Adipocyte (in vitro differentiated cells): ENCODE measurements at places on chromosomes 2 and 18.

- DNase-seq = no peak
Measured at GRCh38 chr2:174775571-174775980, 11.3 kb upstream of the CHRNA1 start.

DNA sequence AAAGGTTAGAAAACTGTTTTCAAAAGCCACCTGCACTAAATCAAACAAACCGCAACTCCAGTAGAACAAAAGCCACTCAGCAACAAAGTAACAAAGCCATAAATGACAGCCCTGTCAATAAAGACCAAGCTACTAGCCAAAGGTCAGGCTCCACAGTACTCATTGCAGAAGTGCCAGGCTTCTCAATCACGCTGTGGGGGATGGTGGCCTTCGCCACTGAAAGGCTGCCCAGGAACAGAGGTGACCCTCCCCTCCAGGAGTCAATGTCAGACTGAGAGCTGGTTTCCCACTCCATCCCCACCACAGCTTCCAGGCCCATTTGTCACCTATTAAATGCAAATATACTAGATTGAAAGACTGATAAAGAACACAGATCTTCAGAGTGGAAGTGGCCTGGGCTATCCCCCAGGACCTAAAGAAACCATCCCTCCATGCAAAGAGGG is 5.9 kb downstream of the ATP8B1 start:
- DNase-seq = no peak

GRCh38 chr2:37154785-37155184 is 2.0 kb downstream of the EIF2AK2 start:
- no peak for DNase-seq

DNA sequence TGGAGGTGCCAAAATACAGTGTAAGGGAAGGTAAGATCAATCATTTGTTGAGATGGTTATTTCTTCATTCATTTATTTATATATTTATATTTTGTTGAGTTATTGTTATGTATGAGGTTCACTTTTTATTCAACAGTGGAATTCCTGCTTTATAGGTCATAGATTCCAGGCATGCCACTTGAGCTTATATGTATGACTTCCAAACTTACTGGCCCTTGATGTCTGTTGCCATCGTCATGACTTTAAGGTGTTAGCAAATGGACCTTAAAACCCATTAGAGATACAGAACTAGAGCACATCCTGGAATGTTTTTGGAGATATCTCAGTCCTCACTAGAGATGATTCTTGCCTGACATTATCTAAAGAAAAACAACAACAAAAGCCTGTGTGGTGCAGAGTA is 25.9 kb downstream of the CCDC85A start:
- DNase-seq = no peak

DNA sequence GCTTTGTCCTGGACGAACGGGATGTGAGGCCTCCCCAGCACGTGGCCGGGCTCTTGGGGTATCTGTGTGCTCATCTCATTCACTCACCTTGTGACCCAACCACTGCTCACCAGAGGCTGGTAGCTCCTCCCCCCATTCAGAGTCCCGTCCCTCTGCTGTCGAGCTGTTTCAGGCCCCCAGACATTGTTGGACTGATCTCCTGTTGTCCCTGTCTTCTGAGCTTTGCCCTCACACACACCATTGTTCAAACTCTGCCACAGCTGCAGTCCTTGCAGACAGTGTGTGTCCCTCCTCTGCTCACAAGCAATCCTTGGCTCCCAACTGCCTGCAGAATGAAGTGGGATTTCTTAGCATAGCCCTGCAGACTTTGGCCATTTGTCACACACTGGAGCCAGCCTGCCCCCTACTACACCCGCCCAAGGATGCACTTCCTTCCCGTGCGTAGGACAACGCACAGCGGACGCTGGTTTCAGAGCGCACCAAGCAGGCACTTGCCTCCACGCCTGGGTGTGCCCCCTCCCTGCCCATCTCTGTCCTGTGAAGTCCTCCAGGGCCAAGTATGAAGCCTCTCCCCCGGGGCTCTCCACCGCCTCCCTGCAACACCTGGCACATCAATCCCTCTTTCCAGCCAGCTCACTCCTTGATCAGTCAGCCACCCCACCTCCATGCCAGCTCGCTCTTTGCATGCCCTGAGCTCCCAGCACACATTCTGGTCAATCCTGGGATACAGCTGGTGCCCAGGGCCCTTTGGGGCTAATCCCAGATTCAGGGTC is 16.5 kb upstream of the PRLH start:
- DNase-seq = no peak

GRCh38 chr2:225472161-225472560 is 72.7 kb downstream of the NYAP2 start:
- DNase-seq = peak; percentile 7

GRCh38 chr2:1757567-1757966 is 13.3 kb upstream of the PXDN start:
- no peak for DNase-seq

DNA sequence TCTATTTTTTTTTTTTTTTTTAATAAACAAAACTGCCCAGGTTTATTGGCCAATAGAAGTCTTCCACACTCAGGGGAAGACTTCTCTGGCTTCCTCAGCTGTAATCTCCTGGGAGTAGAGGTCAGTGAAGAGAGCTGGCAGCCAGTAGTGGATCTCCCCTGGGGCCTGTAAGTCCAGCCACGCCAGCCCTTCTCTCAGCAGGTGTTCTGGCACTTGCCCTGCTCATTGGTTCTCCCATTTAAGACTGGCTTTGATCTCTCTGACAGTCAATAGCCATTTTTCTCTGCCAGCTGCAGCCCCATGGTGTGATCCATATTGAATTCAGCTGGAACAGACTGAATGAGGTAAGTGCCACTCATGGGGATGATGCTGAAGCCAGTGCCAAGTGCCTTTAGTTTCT is 170.6 kb upstream of the SPHKAP start:
- DNase-seq = no peak

DNA sequence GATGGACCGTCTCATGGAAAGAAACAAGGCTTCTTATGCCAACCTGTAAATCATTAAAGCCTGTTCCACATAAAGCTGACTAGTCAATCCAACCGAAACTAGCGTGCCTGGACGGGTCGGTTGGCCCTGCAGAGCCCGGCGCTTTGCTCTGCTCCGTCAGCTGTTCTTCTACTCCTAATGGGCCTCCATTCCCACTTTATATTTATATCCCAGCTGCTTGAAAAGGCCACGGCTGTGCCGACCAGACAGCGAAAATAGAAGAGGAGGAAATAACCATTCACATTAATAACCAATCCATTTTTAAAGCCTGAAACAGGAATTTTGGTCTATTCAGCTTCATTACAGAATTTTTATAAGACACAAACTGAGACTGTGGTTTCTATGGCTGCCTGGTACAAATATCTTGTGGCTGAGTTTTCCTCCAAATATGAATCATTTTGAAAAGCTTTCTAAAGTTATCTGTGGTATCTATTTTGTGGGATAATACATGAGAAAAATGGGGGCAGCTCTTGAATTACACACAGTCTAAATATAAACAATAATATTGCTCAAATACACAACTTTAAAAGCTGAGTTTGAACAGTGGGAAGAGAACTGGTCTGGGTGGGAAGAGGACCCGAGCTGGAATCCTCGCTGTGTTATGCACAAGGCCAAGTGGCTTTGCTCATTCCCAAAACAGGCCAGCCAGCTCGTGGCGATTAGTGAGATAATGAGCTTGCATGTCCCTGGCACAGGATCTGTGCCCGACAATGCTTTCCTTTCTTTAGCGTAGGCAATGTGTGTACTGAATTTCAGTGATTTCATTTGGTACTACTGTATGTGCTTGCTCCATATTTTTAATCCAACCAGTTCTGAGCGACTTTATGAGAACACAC is 10.5 kb upstream of the FAM124B start:
- DNase-seq = peak; percentile 71

DNA sequence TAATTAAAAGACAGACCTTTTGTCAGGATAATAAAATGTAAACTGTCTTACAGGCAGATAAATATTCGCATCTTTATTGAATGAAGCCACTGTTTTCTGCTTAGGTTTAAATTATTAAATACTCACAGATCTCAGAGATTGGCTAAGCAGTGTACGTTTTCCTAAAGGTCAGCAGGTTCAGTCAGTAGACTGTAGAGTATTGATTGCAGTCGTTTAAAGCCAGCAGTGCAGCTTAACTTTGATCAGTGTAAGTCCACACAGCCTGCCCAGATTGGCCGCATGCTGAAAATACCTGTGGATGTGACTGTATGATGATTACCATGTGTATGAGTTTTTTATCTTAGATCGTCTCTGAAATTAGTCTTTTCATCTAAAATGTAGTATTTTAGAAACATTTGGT is 42.3 kb downstream of the ATP9B start:
- no peak for DNase-seq

DNA sequence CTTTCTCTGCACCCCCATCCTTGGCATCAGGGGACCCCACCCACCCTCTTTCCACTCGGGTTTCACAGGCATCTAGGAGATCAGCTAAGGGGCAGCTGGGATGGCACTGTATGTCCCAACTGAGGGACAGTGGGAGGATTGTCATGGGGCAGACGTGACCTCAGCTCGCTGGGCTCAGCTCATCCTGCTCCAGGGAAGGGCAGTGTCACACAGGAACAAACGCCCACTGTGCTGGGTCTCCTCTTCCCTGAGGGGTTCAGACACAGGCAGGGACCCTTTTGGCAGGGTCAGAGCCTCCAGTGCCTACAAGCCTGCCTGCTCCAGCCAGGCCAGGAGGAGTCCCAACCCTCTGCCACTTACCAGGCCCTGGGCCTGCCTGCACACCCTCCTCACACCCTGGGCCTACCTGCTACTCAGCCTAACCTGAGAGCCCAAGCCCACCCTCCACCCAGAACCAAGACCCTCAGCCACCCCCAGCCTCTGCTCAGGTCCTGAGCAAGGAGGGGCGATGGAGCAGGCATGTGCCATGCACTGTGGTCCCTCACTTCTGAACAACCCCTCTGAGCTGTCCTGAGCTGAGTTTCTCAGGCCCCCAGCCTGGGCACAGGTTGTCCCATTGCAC is 68.2 kb downstream of the HS1BP3 start:
- no peak for DNase-seq

DNA sequence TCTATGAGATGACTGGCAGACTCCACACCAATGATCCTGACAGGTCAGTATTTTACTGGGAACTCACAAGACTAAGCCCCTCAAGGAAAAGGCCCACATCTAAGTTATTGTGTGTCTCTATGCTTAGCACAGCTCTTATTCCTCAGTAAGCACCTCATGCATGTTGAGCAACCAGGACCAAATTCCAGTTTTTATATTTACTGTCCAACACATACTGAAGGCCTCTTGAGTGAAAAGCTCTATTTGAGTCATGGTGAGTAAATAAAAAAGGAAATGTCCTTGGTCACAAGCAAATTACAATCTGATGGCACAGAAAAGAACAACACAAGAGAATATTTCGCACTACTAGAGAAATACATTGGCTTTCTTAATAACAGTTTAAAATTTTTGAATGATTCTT is 87.9 kb upstream of the ETAA1 start:
- DNase-seq = peak; percentile 43

- DNase-seq = peak; percentile 25
Measured at GRCh38 chr18:73366713-73367112, 498.9 kb upstream of the NETO1 start.

DNA sequence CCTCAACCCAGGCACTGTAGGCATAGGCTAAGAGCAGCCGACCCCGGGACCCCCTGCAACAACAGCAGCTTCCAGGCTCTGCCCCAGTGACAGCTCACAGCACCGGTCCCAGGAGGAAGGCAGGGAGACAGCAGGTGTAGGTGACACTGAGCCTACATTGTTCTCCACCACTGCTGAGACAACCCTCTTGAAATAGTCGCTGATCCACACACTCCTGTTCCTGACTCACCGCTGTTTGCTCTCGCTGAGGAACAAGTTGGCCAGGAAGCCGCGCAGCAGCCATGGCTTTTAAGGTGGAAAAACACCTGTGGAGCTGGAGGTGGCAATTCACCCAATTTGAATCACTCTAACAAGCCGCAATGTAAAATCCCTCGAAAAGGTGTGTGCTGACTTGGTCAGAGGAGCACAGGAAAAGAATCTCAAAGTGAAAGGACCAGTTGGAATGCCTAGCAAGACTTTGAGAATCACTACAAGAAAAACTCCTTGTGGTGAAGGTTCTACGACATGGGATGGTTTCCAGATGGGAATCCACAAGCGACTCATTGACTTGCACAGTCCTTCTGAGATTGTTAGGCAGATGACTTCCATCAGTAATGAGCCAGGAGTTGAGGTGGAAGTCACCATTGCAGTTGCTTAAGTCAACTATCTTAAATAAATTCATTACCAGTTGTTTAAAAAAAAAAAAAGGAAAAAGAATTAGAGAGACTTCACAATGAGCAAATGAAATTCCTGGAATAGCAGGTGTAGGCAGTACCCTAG is 167.5 kb downstream of the ARL4C start:
- DNase-seq = no peak

- DNase-seq = no peak
Measured at GRCh38 chr2:30721241-30721640, 86.0 kb downstream of the CAPN13 start.

DNA sequence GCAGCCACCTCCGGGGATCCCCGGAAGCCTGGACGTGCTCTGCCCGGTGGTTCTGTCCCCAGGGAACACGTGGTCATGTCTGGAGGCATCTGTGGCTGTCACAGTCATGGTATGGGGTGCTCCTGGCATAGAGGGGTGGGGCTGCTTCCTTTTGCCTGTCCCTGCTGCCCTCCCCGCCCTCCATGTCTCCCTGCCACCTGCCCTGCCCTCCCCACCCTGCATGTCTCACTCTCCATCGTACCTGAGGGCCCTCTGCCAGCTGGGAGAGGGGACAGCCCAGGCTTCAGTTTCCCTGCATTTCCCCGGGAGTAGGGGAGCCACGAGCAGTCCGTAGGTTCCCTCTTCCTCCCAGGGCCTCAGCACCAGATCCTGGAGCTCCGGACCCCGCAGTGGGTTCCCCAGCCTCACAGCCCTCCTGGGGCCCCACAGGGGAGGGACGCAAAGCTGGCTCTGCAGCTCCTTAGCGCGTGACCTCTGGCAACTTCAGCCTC is 90.0 kb upstream of the CTDP1 start:
- no peak for DNase-seq

DNA sequence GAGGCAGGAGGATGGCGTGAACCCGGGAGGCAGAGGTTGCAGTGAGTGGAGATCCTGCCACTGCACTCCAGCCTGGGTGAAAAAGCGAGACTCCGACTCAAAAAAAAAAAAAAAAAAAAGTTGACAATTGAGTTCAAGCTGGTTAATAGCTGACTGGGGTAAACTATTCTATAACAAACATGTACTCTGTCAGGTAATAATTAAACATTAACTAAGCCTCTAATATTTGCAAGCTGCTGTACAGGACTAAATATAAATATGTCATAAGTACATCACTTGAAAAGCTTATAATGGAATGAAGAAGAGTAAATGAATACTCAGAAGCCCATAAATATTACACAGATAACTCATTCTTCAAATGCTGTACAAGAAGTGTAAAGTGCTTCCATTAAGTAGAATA is 190.4 kb upstream of the CRIM1 start:
- DNase-seq = no peak

DNA sequence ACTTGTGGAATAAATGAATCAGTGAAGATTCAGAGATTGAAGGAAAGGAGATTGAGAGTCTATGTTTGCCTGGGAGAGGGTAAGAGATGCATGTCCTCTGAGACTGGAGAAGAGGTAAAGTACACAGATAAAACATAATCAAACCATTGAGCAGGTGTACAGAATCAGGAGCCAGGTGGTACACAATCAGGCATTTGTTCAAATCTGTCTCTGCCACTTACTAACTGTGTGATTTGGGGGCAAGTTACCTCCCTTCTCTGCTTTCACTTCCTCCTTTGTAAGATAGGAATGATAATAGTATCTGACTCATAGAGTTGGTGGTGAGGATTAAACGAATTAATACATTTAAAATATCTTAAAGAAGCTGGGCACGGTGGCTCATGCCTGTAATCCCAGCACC is 94.0 kb downstream of the CDK15 start:
- DNase-seq = no peak
